ENCODE measurements at places on chromosomes 3 and 15.

GRCh38 chr3:62622553-62623174 is 249.3 kb upstream of the FEZF2 start:
- peak; percentile 52 for DNase-seq

DNA sequence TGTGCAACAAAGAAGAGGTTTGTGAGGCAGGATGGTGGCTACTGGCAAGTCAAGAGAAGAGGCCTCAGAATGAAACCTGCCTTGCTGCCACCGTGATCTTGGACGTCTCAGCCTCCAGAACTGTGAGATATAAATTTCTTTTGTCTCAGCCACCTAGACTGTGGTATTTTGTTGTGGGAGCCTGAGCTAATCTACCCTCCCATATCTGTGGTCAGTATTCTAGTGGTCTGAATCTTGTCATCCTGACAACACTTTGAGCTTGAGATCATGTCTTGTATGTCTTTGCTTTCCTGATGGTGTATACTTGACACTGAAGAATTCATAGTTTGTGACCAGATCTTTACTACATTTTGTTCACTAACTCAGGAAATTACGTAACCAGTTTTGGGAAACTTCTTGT is 240.6 kb upstream of the GOLIM4 start:
- no peak for DNase-seq

GRCh38 chr3:143302638-143303171 is 183.1 kb downstream of the CHST2 start:
- peak; percentile 80 for DNase-seq

DNA sequence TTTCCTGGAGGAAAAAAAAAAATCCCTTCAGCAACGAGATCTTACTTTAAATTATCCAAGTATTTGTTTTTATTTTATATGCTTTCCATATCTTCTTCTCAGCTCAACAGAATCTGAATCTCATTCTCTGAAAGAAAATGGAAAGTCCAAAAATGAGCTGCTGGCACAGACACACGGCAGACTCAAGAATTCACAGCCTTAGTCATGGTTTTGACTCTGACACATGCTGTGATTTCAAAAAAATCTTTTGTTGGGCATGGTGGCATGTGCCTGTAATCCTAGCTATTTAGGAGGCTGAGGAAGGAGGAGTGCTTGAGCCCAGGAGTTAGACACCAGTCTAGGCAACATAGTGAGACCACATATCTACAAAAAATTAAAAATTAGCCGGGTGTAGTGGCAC is 565.0 kb downstream of the MAGI1 start:
- peak; percentile 29 for DNase-seq

DNA sequence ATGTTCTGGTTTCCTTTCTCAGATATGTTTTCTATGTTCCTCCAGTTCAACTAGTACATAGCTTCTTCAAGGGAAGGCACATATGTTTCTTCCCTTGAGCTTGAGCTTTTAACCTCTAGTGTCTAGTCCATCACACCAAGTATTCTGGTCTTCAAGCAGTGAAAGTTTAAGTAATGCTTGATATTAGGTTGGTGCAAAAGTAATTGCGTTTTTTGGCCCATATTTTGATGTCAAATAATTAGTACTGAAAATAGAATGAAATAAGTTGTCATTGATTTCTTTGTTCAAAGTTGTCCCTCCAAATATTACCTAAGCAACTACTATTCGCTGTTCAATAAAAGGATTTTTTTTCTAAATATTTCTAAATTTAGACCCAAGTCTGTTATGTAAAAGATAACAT is 146.7 kb upstream of the TSC22D2 start:
- no peak for DNase-seq

DNA sequence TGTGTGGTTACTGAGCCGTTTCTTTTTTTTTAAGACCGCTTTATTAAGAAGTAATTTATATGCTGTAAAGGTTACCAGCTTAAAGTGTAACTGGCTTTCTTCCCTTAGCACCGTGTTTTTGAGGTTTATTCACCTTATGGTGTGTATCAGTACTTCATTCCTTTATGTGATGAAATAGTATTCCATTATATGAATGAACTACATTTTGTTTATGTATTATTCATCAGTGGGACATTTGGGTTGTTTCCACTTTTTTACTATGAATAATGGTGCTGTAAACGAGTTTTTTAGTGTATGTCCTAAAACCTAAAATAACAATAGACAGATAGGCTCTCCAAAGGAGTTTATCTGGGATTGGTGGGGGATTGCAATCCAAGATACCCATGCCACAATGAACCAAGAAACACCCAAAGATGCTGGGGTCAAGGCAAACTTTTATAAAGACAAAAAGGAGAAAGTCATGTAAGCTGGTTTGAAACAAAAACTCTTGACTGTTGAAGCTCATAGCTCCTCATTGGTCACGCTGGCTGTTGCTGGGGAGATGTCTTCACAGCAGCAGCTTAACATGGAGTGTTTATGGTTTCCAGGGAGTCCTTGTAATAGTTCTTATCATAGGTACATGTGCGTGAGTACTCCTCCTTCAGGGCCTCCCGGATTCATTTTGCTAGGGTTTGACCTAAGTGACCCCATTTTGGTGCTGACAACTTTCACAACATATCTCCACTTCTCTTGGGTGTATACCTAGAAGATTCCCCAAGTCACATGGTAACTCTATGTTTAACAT is 16.0 kb downstream of the TM2D3 start:
- DNase-seq: no peak

DNA sequence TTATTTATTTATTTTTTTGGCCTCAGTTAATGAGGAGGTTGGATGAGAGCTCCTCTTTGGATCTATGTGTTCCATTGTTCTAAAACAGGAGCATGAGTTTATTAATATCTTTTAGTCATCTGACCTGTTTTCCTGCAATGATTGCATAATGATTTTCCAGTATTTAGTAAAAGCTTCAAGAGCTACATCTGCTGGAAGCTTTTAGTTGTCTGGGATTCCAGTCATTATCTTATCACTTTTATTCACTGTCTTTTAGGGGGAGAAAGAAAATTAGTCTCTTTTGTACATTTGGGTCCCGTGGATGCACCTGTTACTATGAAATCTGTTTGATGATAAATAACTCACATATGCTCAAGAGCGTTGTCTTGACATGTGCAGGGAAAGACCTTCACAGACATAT is 1270.0 kb downstream of the ROBO1 start:
- DNase-seq: no peak

- no peak for DNase-seq
Measured at GRCh38 chr15:96924570-96924969, 594.1 kb downstream of the NR2F2 start.

- DNase-seq: no peak
Measured at GRCh38 chr3:195451373-195452015, 8.7 kb upstream of the ACAP2 start.

DNA sequence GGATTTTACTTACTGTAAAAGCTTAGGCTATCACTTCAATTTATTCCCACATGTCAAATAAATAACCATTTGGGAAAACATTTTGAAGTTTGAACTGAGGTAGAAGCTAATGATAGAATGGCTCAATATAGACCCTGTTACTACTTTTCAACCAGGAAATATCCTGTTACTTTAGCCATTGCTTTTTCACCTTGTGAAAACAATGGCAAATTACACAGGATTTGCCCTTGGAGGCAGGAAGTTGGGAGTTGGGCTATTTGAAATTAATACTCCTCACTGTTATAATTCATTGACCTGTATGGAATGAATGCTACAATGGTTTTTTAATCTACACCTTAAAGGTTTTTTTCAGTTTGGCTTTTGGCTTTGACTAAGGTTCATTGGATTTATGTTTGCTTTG is 98.1 kb upstream of the UBE2E2 start:
- DNase-seq: no peak

- DNase-seq: no peak
Measured at GRCh38 chr15:58639992-58640391, 109.5 kb downstream of the ADAM10 start.

DNA sequence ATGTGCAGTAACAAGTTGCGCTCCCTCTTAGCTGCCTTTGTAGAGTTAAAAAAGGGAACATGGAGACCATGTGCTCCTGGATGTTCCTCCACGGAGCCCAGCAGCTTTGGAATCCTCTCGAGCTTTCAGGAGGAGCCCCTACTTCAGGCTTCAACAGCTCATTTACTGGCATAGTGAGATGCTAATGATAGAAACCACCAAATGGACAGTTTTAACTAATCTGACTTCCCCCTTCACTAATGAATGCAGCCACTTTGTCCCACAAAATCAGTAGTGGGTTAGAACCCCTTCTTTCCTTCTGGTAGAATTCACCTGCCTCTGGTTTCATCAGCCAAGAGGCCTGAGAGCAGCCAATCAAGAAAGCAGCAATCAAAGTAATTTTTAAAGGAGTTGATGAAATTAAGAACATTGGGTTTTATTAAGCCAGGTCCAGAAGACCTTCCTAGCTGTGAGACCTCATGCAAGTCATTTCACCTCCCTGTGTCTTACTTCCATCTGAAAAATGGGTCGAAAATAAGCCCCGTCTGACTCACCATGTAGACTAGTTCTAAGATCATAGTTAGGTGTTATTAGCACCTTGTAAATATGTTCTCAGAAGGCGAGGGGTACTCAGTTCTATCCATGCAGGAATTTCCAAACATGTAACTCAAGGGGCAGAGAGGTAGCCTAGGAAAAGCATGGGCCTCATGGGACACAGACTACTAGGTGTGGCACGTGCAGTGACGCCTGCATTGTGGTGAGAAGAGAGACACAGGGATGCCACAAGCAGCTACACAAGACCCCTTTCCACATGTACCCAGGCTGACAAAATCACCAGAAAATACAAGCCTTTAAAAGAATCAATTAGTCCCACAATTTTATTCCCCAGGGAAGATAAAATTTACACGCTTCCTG is 179.7 kb upstream of the LPP start:
- no peak for DNase-seq

- DNase-seq: no peak
Measured at GRCh38 chr3:9955067-9955502, 2.9 kb upstream of the PRRT3 start.

DNA sequence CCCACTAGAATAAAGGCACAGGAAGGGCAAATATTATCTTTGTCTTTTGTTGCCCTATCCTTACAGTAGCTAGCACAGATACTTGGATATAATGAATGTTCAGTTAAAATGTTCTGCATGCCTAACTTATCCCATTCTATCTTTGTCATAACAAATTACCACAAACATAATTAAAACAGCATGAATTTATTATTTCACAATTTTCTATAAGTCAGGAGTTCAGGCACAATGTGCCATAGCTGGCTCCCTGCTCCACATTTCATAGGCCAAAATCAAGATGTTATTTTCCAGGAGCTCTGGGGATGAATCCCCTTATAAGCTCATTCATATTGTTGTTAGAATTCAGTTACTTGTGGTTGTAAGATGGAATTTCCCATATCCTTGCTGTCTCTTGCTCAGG is 975.5 kb downstream of the IGSF11 start:
- DNase-seq: no peak

DNA sequence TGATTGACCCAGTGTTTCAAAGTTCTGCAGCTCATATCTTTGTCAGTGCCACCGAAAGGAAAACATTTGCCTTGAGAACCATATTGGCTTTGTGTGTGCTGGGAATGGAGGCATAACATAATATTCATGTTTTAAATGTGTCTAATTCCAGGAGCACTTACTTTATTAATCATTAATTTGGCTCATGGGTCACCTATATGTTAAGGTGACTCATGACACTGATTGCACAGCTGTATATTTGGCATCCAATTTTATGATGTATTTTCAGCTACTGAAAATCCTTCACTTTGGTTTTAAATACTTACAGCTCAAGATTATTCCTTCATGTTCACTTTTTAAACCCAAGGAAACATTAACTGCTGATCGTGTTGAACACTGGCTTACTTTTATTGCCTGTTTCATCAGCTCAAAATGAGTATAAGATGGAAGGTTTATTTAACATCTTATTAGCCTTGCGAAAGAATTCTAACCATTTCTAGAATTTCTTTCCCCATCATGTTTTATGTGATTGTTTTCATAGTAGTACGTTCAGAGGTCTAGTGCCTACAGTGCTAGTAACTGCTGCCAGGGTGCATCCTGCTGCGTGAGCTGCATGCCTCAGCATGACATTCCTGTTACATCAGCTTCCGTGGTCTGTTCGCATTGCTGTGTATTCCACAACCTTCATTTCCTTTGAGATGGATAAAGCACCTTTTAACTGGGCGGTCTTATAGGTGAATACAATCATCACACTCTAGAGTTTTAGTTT is 63.7 kb downstream of the LRCH3 start:
- peak; percentile 13 for DNase-seq

- DNase-seq: no peak
Measured at GRCh38 chr15:99574502-99574901, 8.7 kb downstream of the MEF2A start.

Measured in GM03348 (cell line).